ENCODE measurements at places on chromosomes 7 and 10.

DNA sequence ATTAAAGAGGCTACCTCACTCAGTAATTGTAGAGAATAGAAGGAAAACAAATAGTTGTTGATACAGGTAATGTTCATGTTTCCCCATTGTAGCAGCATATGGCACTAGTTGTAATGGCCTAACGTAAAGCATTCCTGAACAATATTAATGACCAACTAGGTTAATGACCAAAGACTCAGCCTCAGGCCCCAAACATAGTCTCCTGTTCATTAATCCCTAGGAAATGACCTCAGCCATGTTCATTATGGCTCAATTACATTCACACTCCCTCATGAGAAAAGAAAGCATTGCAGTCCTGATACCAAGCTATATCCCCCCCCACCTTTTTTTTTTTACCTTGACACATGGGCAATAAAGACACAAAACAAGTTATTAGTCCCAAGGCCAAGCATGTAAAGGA lies 12.7 kb downstream of the FRMD4A start:
- DNase-seq, result no peak

- DNase-seq, result no peak
Observed at GRCh38 chr10:99569961-99570360, 37.2 kb downstream of the NKX2-3 start.

DNA sequence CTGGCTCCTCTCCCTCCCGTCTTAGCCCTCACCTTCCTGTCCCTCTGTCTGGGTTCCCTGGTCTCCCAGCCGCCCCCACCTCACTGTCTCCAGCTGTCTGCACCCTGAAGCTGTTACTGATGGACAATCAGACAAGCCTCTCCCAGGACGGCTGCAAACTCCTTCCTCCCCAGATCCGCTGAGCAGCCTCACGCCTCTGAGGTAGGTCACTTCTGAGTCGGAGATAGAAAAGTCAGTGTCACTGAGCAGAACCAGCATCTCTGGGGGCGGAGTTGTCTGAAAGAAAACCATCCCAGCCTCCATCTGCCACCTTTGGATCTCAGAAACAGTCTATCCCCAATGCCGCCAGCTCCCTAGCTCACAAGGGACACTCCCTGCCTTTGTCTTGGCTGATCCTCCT lies 27.4 kb downstream of the FAM241B start:
- DNase-seq, result no peak

DNA sequence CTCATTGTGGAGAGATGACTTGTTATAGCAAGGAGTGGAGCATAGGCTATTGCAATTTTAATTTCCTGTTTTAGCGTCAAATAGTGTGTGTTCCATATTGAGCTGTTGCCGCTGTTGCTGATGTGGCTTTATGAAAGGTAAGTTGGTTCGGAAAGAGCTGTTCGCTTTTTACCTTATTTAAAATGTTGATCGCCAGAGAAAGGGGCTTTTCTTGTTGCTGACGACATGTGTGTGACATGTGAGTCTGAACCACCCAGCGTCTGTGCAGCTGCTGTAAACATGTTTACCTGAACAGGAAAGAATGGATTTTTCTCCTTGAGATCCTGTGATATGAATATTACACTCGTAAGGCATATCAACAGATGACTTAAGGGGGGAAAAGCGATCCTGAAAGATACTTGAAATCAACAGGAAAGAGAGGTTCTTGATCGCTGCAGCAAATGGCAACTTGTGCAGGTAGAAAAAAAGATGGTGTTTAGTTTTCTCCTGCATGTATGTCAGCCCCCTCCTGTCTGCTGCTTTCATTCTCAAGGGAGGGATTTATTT lies 2.5 kb downstream of the ZEB1 start:
- DNase-seq, result peak; percentile 48

GRCh38 chr7:100583132-100584053 lies 2.5 kb downstream of the LRCH4 start:
- DNase-seq, result peak; percentile 59

GRCh38 chr10:88057720-88058119 lies 194.3 kb downstream of the PTEN start:
- DNase-seq, result no peak

DNA sequence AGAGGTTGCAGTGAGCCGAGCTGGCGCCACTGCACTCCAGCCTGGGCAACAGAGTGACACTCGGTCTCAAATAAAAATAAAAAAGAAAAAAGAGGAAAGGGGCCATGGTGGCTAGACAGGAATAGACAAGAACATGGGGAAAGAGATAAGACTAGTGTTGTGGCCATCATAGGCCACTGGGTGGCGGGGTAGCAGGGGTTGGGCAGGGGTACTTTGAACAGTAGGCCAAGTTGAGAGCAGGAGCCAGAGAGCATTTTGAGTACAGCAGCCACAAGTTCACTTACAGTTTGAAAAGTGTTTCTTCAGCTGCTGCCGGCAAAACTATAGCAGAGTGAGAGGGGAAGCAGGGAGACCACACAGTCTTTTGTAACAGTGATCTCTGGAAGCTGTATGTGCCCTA lies 656.0 kb downstream of the CNTNAP2 start:
- DNase-seq, result no peak

GRCh38 chr10:132423966-132424861 lies 27.2 kb downstream of the PWWP2B start:
- DNase-seq, result no peak

DNA sequence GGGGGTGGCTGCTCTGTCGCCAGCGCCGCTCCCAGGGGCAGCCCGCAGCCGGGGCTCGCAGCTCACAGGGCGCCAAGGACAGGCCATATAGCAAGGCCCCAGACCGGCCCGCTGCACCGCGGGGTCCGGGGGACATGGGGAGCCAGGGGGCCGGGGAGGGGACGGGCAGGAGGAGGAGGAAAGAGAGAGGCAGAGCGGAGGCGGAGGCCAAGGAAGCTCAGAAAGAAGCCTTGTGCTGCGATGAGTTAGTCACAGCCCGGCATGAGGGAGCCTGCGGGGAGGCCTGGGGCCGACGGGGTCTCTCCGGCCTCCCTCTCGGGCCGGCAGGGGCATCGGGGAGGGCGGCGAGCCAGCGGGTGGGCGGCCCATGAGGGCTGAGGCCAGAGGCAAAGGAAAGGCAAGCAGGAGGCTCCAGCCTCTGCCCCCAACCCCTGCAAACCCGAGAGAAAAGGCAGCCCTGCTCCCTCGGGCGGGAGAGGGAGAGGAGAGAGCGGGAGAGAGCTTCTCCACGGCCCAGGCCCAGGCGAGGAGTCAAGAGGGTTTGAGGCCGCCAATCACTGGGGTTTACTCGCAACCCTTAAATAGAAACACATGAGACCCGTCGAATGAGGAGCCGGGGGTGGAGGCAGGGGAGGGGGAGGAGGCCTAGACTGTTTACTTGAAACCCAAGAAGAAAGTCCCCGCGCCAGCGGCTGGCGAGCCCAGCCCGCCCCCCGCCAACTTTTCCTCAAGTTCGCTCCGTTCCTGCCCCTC lies 167.9 kb downstream of the NEURL1 start:
- peak; percentile 93 for DNase-seq

- DNase-seq, result no peak
Observed at GRCh38 chr10:26365681-26366358, 72.3 kb upstream of the APBB1IP start.

DNA sequence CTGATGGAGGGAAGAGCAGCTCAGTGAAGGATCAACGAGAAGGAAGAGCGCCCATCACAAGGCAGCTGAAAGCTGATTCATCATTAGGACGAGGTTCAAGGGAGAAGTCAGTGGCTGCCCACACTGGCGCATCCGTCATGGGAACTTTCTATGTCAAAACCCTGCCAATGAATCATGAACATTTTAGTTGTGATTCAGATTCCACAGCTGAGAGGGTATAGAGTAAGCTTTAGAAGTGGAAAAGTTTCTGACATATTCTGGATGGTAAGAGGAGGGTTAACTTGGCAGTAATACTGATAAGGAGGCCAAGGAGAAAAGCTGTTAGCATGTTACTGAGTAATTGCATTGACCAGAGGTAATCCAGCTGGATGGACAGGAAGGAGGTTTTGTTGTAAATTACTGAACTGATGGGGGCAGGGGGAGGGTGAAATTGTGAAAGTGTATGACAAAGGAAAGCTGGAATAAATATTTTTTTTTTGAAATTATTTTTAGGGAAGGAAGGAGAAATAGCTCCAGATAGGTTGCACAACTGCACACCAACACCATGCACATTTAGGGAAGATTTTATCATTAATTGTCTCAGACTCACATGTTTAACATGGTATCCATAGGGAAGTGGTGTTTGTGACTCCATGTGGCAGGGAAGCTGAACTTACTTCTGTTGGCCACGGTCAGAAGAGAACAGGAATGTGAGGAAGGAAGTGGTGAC lies 78.3 kb upstream of the NRP1 start:
- DNase-seq, result peak; percentile 94

GRCh38 chr10:79941585-79942210 lies 7.2 kb downstream of the SFTPD start:
- DNase-seq, result no peak

DNA sequence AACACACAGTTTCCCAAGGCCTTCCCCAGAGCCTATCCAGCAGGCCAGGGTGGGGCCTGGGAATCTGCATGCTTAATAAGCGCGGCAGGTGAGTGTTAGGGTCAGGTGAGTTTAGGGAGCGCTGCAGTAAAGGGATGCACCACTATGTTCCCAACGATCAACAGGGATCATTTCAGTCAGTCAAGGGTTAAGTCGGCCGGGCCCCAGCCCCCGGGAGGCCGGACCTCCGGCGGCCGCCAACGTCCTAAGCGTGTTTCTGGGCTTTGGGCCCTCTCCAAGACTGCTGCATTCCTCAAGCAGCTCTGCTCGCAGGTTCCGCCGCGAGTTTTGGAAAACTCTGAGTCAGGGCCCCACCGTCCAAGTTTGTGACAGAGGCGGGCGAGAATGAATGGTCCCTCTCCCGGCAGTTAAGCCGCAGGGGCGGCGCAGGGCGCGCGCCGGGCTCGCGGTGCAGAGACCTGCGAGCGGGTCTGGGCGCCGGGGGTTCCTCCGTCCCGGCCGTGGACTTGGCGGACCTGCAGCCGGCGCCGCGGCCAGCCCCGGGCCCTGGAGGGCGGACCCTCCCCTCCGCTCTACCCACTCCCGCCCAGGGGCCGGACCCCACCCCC lies 81.6 kb downstream of the ARHGAP22 start:
- peak; percentile 98 for DNase-seq

GRCh38 chr10:5259132-5259951 lies 62.7 kb downstream of the AKR1C4 start:
- no peak for DNase-seq

DNA sequence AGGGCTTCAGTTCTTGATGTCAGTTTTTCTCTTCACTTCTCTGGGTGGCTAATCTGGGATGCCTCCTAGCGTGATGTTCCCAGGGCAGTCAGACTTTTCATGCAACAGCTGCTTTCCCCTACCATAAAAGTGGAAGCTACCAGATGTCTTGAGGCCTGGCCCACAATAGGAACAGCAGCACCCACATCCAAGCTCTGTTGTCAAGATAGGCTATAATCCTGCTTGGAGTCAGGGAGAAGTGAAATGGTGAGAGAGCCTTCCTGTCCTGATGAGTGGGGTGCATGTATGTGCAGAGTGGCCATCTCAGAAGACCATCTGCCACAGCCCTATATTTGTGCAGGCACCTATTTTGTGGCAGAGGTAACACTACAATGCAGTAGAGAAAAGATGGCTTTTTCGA lies 108.0 kb downstream of the HTR5A start:
- no peak for DNase-seq

GRCh38 chr7:129774359-129774758 lies 162.8 kb downstream of the NRF1 start:
- no peak for DNase-seq

- DNase-seq, result no peak
Observed at GRCh38 chr7:28208506-28208905, 27.9 kb upstream of the JAZF1 start.

DNA sequence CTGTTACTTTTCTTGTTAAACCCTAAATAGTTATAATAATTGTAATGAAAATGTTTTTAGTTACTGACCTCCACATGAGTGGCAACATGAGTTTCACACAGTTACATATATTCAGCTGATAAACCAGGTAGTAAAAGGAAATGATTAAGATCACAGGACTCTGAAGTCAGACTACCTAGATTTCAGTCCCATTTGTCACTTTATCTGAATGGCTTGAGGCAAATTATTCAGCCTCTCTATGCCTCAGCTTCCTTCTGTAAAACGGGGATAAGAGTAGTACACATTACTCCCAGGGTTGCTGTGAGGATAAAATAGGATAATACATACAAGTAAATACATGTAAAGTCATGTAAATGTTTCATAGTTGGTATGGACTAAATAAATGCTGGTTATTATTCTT lies 254.3 kb upstream of the LRRTM3 start:
- no peak for DNase-seq

- DNase-seq, result no peak
Observed at GRCh38 chr10:132526676-132527075, 10.9 kb upstream of the INPP5A start.

GRCh38 chr10:61286686-61287085 lies 166.5 kb downstream of the TMEM26 start:
- DNase-seq, result no peak

- DNase-seq, result no peak
Observed at GRCh38 chr7:118243695-118244094, 19.2 kb downstream of the ANKRD7 start.

DNA sequence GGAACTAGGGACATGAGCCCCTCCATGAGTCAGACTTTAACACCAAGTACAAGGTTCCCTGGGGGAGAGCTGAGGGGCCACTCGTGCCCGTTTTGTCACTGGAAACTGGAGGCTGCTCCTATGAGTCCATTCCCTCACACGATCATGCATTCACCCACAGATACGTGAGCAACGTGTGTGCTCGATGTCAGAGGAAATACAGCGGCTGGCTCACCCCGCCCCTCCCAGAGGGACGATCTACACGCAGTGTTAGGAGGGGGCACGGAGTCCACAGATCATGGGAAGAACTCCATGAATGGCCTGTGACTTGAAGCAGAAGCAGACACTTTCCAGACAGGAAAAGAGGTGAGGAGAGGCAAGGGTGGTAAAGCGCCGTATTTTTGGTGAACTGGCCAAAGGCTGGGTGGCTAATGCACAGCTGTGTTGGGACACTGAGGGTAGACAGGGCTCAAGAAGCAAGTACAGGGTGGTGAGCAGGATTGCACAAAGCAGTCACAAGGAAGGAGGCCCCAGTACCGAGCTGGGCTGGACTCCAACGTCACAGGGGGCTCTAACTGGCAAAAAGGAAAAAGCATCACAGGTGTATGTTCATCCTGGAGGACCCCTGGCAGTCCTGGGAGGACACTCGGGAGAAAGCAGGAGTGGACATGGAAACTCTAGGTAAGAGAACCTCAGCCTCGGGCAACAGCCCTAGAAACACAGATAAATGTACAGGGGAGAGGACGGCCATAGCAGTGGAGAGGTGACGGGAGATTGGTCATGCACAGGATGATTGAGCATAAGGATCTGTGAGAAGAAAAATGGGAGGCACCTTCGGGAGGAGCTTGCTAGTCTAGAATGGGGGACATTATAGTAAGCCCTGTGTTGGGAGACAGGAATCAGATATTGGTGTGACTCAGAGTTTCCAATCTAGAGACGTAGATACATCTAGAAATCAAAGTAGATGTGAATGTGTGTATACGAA lies 41.2 kb downstream of the TNS3 start:
- no peak for DNase-seq

GRCh38 chr10:17214971-17215781 lies 12.9 kb upstream of the VIM start:
- peak; percentile 98 for DNase-seq

- no peak for DNase-seq
Observed at GRCh38 chr10:58269782-58270290, 874 bp downstream of the CISD1 start.

- DNase-seq, result no peak
Observed at GRCh38 chr10:62266147-62266546, 2.5 kb downstream of the RTKN2 start.

- DNase-seq, result peak; percentile 62
Observed at GRCh38 chr7:5426226-5426475, 2.5 kb upstream of the TNRC18 start.

GRCh38 chr7:129480674-129481363 lies 21.5 kb upstream of the SMKR1 start:
- DNase-seq, result no peak

Measured in fibroblast of the aortic adventitia (primary cell).